ENCODE measurements at places on chromosomes 2 and 18.

DNA sequence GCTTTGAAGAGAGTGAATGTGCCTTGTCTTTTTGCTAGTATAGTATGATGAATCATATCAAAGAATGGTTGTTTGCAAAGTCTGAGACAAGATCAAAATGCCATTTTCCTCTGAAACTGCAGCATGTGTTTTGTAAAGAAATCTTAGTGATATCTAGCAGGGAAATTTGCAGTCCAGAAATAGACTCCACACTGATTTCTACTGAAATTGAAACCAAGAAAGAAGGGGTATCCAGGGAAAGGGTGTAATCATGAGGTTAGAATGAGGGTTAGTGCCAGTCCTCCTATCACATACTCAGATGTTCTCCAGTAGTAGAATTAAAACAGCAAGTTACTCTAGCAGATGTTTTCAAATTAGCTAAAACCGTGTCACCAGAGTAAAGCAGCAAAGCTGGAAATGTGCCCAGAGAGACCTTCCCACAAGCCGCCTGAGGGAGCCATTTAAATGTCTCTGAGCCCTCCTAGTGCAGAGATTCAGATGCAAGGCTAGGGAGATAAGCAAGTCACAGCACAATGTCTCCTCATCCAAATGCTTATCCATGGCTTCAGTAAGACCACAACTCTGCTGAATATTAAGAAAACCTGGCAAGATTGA, 4.9 kb downstream of the DLGAP1 start:
- DNase-seq: no peak

GRCh38 chr2:147092266-147092665, 752.6 kb upstream of the ACVR2A start:
- no peak for DNase-seq

DNA sequence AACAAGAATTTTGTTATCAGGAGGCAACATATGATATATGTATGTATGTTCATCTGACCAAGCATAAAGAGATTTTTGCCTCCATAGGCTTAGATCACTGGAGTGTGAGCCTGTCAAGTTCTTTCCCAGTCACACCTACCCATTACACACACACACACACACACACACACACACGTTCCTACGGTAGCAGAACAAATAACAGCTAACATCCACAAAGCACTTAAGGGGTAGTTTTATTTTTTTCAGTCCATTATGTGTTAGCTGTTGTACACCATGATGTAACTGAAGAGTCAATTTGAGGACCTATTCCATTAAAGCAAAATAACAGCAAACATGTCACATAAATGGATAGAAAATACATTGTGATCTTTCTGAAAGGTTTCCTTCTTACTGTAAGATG, 39.5 kb downstream of the UGP2 start:
- no peak for DNase-seq

DNA sequence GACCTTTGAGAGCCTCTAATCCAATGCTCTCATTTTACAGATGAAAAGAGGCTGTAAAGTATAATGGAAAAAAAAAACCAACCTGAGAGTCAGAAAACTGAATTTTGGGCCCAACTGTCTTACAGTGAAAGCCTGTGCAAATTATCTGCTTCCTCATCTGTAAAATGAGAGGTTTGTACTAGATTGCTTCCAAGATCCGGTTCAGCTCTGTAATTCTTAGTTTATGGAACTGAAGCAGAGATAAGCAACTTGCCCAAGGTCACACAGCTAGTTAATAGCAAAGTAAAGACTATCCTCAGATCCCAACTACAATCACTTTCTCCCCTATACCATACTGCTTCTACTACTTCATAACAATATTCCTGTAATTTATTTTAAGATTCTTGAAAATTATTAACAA, 6.3 kb downstream of the TLK1 start:
- DNase-seq: peak; percentile 40

DNA sequence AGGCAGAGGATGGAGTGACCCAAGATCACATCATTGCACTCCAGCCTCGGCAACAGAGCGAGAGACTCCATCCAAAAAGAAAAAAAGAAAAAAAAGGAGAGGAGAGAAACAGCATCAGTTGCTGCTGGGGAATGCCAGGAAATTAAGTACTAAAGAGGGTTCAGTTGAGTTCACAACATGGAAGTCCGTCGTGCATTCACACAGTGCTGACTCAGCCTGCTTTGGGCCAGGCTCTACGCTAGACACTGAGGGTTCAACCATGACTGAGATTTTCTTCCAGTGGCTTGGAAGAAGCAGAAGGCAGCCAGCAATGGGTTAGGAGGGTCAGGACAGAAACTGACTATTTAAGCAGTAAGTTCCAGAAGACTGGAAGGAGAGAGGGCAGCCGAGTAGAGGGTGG, 108.8 kb downstream of the FMNL2 start:
- DNase-seq: peak; percentile 78

- DNase-seq: no peak
Observed at GRCh38 chr2:70816726-70817125, 3.7 kb downstream of the CLEC4F start.

DNA sequence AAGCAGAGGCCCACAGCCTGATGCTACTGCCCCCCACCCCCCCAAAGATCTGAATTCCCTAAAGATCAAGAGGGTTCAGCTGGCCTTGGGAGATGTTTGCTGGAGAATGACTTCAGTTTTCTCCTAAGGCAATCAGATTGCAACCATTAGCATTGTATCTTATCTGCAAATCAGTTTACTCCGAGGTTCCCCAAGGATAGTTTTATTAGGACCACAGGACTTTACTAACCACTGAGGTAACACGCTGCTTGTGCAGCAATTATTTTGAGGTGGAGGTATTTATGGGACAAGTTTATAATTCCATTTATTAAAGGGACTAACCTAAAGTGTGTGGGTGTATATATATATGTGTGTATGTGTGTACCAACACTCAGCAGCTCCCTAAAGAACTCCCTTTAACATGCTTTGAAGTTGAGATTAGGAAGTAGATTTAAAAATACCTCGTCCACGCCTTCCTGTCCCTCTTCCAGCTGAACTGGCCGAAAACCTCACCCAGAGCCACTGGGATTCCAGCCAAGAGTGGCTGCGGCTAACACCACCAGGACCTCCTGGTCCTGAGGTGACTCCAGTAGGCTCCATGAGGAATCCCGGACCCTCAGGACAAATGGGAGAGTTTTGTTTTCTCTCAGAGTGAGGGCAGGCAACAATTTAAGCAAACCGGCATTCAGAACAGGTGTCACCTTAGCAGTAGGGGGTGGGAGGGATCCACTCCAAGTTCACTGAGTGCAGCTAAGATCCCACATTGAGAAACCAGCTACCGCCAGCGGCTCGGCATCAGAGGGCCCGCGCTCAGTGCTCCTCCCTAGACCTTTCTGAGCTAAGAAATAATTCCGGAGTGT, 3.0 kb upstream of the DLX1 start:
- no peak for DNase-seq

GRCh38 chr18:3250237-3251107, 2.9 kb downstream of the MYL12A start:
- DNase-seq: peak; percentile 85

DNA sequence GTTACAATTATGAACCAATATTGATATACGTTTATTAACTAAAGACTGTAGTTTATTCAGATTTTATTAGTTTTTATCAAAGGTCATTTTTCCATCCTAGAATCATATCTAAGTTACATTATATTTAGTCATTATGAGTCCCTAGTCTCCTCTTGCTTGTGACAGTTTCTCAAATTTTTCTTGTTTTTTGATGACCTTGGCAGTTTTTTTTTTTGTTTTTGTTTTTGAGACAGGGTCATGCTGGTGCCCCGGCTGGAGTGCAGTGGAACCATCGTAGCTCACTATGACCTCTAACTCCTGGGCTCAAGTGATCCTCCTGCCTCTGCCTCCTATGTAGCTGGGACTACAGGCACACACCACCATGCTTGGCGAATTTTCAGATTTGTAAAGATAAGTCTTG, 18.3 kb upstream of the SLC39A10 start:
- no peak for DNase-seq

DNA sequence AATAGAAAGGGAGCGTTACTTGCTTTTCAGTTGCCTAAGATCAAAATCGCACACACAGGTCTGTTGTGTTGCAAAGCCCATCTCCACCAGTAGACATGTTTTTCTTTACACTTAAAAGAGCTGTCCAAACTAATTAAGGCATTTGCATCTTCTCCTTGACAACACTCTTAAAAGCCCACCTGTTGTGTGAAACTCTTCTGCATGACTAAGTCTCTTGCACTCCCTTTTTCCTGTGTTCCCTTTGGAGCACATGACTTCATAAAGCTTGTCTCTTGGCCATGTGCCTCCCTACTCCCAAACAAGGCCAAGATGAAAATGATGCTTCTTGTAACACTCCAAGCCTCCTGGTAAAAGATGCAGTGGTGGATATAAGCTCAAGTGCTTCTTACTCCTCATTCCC, 26.1 kb downstream of the PID1 start:
- DNase-seq: no peak

DNA sequence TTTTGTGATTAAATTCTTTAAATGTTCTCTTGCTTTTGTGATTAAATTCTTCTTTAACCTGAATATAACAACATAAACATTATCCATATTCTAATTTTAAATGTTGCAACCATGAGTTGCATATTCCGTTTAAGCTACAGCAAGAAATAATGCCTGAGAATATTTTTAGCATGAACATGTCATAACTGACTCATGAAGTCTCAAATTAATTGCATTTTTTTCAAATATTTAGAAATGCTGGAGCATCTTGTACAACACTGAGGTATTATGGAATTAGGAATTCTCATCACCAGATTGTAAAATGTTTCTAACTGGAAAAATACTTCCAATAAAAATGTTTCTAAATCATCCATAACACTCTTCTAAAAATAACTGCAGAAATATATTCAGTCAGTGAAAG, 14.7 kb downstream of the ROCK2 start:
- peak; percentile 51 for DNase-seq

DNA sequence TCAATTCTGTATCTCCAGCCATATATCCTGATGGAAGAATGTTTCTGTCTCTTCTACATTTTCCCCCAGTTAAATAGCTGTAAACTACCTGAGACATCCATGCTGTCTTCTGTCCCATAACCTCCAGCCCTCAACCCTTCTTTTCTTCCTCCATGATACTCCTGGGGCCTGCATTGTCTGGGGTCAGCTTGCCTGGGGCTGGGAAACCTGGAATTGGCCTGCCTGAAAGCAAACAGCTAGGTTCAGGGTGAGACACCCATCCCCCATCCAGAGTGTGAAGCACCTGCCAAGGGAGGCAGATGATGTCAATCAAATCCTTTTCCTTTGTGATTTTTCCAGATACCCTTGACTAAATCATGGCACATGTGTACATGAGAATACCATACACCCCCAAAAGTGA, 313.7 kb upstream of the MGAT5 start:
- DNase-seq: no peak

GRCh38 chr18:14093307-14093915, 38.8 kb downstream of the ZNF519 start:
- no peak for DNase-seq

- DNase-seq: no peak
Observed at GRCh38 chr2:173862612-173863217, 102.5 kb downstream of the SP3 start.

Measured in iris pigment epithelial cell (primary cell).